ENCODE measurements at places on chromosomes 4 and X. TPM values are rescaled to one million over a fixed set of nuclear protein-coding genes. Genes with fewer than 3 reads are reported as not detected.

- DNase-seq: peak; percentile 44
Observed at GRCh38 chr4:70559211-70559830, 32.7 kb upstream of the AMBN start.

DNA sequence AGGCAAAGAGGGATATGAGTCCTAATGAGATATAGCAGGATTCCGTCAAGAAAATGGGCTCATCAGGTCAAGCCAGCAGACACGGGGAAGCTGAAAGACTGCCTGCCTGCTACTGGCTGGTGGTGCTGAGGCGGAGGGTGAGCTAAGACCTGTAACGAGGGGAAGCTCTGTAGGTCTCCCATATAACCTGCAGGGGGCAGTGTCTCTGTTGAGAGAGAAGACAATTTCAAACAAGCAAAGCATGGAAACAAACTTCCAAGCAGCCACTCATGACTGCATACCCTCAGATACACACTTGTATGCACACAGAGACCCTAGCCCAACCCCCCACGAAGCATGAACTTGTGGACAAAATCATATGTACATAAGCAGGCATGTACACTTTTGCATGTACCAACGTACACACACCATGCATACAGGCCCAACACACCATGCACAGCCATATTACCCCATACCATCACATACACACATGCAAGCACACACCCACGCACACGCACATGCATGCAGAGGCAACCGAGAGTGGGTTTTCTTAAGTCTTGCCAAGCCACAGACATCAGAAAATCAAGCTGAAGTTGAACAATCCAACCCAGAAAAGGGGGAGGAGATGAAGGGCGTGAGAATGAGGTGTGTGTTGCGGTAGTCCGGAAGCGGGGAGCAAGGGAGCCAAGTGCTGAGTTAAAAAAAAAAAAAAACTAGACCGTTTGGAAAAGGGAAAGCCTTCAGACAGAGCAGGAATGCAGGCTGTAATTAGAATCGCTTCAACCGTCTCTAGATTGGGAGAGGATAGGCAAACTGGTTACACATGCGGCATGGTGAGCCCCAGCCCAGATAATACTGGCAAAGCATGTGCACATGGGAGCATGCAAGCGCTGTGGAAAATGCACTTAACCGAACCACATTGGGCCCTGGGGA lies 71.0 kb downstream of the PJA1 start:
- DNase-seq: peak; percentile 65

DNA sequence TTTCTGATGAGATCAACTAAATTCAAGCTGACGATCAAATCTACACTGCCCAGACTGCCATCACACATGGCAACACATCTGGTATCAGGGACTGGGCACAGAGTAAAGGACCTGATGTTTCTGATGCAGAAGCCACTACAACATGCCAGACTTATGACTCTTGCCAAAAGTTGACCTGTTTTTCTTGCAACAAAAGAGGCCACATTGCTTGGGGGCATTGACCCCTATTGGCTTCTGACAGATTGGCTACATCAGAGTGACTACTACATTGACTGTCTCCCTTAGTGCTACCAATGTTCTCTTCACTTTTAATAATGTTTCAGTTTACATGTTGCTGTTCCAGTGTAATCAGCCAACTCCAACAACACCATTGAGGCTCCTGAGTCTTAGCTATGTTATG lies 15.3 kb upstream of the SMIM10 start:
- DNase-seq: no peak

GRCh38 chr4:101960431-101960830 lies 169.9 kb downstream of the BANK1 start:
- no peak for DNase-seq

GRCh38 chr4:8696369-8697127 lies 104.0 kb downstream of the CPZ start:
- DNase-seq: no peak

- no peak for DNase-seq
Observed at GRCh38 chr4:188778905-188779304, 639.7 kb downstream of the TRIML1 start.

PCDH7 gene
- total RNA-seq: not detected

DNA sequence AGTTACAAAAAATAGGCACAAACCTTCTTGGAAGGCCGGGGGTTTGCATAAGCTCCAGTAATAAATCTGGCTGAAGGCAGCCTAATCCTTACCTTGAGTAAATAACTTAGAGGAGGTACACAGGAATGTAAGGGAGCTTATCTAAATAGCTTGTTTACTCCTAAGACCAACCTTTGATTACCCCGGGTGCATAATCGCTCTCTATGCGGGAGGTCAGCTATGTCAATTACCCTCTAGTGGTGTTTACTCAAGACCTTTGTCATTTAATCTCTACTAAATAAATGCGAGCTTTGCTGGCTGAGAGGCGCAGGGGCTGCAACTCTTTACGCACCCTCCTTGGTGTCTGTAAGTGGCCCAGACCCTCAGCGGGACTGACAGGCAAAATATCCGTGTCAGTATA lies 50.2 kb upstream of the MAP9 start:
- no peak for DNase-seq

JCHAIN gene
- 0.27 TPM for total RNA-seq

- no peak for DNase-seq
Observed at GRCh38 chr4:108833046-108833445, 70.2 kb upstream of the ETNPPL start.

SERTM2 gene
- total RNA-seq: not detected

- no peak for DNase-seq
Observed at GRCh38 chrX:18210470-18210869, 10.2 kb downstream of the BEND2 start.

- peak; percentile 67 for DNase-seq
Observed at GRCh38 chrX:130916636-130917422, 13.8 kb upstream of the ENOX2 start.

TMEM33 gene
- total RNA-seq: 85.9 TPM

GRCh38 chr4:182600093-182600492 lies 317.1 kb downstream of the DCTD start:
- no peak for DNase-seq

GRCh38 chr4:143586080-143586479 lies 72.6 kb downstream of the SMARCA5 start:
- no peak for DNase-seq

PYURF gene
- total RNA-seq: 93.9 TPM

SRPX2 gene
- not detected for total RNA-seq

DNA sequence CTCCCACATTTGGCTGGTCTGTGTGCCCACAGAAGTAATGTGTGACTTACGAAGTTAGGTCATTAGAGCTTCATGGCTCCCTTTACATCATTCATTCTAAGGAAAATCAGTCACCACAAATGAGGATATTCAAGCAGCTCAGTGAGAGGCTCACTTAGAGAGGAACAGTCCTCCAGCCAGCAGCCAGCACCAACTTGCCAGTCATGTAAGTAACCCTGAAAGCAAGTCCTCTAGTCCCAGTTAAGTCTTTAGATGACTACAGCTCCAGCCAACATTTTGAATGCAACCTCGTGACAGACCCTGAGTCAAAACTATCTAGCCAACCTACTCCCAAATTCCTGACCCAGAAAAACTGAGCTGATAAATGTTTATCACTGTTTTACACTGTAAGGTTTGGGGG lies 71.3 kb downstream of the LRBA start:
- DNase-seq: no peak

- no peak for DNase-seq
Observed at GRCh38 chr4:105120626-105121025, 26.1 kb upstream of the TET2 start.

DNA sequence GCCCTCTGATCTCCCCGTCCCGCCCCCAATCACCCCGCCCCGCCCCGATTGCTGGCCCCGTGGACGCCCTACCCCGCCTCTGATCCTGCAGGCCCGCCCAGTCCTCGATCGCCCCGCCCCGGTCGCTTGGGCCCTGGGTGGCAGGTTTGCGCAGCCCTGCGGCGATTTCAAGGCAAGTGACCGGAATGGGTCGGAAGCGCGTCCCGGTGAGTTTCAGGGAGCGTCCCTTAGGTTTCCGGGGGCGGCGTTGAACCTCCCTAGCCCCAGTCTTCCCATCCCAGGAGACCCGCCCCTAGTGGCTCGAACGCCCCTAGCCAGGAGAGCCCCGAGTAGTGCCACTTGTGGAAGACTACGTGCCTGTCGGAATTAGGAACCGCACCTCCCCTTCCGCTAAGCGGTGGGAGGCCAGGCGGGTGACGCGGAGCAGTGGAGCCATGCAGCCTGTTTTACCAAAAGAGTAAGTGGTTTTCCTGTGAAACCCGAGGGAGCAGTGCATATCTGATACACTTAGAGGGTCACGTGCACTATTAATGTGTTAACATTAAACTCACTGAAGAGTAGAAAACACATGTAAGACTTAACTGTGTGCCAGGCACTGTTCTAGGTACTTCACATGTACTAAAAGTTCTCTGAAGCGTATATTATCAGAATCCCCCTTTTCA lies 354 bp upstream of the TEC start:
- DNase-seq: peak; percentile 96

DNA sequence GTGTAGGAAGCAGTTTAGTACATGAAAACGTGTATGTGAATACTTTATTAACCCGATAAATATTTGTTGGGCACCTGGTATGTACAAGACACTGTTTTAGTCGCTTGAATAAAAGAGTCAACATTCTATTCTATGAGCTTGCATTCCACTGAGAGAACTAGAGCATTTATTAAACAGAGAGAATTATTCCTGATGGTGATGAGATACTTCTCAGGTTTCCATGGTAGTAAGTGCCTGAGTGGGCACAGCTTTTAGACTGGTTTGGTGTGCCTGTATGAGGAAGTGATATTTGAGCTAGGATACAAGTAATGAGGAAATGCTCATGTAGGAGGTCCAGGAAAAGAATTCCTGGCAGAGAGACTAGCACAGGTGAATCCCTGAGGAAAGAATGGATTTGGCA lies 94.2 kb downstream of the ATP10D start:
- DNase-seq: no peak

GRCh38 chr4:6892190-6892908 lies 17.3 kb upstream of the TBC1D14 start:
- DNase-seq: peak; percentile 89

NAT8L gene
- 9.5 TPM for total RNA-seq

- DNase-seq: no peak
Observed at GRCh38 chr4:141473026-141473540, 163.3 kb upstream of the IL15 start.

MAGEA6 gene
- total RNA-seq: 107 TPM

GRCh38 chr4:173509036-173510001 lies 20.7 kb downstream of the HAND2 start:
- no peak for DNase-seq

DNA sequence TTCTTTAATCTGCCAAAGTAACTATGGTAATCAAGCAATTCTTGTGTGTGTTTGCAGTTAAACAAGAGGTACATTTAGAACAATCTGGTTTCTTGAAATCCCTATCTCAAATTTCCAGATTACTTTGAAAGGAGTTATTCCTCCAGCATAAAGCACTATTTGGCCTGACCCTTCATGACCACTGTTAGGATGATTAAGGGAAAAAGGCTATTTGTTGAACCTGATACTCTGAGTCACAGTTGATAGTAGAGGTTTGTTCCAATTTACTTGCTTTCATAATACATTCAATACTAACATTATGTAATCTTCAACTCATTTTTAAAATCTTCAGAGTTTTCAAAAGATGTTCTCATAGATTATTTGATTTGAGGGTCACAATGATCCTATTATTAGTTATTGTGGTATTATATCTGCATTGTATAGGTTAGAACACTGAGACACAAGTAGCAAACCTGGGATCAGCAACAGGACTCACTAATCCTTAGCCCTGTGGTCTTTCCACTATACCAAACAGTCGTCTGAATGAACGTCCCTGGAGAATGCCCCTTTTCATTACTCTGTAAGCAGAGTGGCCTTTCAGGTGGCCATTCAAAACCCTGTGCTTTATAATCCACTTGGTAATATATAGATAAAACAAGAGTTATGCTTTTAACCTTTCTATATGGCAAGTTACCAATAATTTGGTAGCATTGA lies 8.1 kb upstream of the NDST4 start:
- DNase-seq: no peak

- DNase-seq: no peak
Observed at GRCh38 chr4:16171831-16172230, 54.4 kb downstream of the TAPT1 start.

DNA sequence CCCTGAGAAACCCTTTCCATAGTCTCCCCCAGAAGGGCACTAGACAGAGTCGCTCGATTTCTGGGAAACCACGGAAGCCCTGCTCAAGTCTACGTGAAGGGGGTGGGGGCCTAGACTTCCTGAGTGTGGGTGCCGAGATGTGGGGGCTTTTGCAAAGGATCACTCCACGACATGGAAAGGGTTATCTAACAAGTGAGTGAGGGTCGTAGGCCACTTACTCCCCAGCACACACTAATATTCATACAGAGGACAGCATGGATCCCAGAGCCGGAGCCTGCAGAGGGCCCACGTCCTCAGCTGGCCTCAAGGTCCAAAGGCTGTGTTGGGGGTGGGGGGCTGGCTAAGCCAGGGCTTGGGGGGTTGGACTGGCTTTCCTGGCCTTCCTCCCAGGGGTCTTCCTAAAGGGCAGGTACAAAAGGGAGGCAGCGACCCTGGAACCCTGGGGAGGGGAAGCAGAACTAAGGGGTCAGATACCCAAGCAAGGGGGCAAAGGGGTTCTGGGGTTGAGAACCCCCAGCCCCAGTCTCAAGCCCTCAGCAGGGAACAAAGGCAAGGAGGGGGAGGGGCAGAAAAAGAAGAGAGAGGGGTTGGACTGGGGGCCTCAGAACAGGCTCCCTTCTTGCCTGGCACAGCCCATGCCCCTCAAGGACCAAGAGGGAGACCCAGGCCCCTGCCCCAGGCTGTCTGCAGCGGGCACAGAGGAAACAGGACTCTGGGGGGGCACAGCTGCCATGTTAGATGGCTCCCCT lies 1.6 kb downstream of the HMX1 start:
- no peak for DNase-seq

DNA sequence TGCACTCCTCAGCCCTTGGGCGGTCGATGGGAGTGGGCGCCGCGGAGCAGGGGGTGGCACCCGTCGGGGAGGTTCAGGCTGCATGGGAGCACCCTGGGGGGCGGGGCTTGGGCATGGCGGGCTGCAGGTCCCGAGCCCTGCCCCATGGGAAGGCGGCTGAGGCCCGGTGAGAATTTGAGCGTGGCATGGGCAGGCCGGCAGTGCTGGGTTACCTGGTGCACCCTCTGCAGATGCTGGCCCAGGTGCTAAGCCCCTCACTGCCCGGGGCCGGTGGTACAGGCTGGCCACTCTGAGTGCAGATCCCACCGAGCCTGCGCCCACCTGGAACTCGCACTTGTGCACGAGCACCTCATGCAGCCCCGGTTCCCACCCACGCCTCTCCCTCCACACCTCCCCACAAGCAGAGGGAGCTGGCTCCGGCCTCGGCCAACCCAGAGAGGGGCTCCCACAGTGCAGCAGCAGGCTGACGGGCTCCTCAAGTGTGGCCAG lies 556.3 kb downstream of the GALNTL6 start:
- no peak for DNase-seq

- no peak for DNase-seq
Observed at GRCh38 chr4:165384598-165384997, 5.8 kb downstream of the CPE start.

GRCh38 chr4:150904671-150905070 lies 110.4 kb downstream of the LRBA start:
- no peak for DNase-seq
